ENCODE measurements at places on chromosomes 12 and 14.

DNA sequence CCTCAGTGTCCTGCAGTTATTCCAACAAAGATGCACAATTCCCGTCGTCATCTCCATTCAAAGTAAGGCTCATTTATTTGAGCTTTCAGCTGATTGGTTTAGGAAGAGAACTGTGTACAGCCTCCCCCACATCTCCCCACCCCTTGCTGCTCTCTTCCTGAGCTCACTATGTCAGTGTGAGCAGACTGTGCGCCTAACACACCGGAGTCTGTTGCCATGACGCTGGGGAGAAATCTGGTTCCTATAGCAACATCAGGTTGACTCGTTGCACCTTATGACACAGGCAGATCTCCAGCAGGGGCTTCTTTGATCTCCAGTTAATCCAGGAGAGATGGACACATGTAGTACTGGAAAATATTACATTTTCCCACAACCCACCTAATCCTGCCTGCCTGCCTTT is 319.4 kb downstream of the CACNA1C start:
- DNase-seq, result no peak

- no peak for DNase-seq
Measured at GRCh38 chr12:119689935-119690500, 22.1 kb downstream of the PRKAB1 start.

DNA sequence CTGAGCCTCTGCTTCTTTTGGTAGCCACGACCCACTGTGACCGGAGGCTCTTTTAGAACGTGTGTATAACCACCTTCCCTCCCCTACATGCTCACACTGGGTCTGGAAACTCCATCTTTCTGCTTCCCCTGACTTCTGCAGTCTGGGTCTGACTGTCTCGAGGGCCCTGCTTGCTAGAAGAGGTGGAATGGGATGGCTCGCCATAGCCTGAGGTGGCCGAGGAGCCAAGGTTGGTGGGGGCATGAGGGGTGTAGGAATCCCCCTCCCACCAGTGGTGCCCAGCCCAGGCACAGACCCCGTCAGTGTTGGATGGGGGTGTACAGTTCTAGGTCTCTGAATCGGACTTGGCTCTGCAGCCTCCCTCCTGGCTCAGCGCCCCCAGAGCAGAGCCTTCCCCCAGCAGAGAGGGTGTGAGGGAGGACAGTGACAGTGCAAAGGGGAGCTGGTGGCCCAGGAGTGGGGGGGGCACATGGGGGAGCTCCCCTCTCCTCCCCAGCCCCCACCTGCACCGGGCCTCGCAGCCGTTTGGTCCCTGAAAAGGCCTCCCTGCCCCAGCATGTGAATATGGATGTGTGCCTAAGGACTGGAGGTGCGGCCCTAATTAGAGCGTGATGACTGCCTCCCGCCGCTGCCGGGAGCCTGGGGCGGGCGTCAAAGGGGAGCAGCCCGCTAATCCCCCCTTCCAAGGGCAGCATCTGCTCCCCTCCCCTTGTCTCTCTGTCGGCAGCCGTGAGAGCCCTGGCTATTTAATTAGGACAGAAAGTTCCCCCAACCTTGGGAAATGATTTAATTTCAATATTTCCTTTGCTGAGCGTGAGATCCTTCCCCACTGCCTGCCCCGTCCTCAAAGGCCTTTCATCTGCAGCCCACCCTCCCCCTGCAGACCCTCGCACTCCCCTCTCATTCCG is 196.2 kb upstream of the C14orf180 start:
- DNase-seq, result no peak

DNA sequence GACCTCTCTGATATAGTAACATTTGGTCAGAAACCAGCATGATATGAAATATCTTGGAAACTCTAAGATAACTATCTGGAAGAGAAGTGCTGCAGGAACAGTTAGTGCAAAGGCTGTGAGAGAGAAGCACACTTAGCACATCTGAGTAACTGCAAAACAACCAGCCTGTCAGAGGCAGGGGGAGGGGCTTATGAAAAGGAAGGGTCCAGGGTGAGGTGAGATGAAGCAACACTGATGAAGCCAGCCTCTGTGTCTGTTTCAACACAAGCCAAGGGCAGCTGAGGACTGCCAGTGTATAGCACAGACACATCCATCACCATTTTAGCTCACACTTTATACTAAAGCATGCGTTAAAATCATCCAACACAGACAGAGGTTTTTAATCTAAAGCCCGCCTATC is 37.4 kb upstream of the OVCH1 start:
- DNase-seq, result no peak

GRCh38 chr12:20883288-20883687 is 72.8 kb downstream of the SLCO1B3 start:
- no peak for DNase-seq

- DNase-seq, result no peak
Measured at GRCh38 chr12:119780786-119781434, 96.2 kb downstream of the CIT start.

DNA sequence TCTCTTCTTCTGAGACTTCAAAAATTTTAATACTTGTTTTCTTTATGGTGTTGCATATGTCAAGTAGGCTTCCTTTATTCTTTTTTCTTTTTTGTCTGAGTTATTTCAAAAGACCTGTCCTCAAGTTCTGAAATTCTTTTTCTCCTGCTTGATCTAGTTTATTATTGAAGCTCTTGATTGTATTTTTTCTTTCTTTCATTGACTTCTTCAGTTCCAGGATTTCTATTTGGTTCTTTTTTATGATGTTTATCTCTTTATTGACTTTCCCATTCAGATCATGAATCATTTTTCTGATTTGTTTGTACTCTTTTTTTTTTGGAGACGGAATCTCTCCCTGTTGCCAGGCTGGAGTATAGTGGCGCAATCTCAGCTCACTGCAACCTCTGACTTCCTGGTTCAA is 34.1 kb downstream of the IFT43 start:
- no peak for DNase-seq

- DNase-seq, result peak; percentile 70
Measured at GRCh38 chr14:91350813-91351511, 66.7 kb downstream of the CCDC88C start.

GRCh38 chr14:71824816-71825215 is 107.4 kb upstream of the RGS6 start:
- DNase-seq, result no peak

DNA sequence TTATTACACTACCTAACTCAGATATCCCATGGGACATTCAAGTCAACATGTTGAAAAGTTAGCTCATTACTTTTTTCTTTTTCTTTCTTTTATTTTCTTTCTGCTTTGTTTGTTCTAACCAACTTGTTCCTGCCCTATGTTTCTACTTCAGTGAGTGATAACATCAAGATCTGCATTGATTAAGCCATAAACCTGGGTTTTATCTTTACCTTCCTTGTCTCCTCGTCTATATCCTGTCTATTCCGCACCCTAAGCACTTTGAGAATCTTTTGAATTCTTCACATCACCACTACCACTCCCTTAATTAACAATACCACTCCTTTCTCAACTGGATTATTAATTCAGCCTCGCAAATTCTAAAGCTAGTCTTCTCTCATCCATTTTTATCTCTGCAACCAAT is 81.9 kb upstream of the AVPR1A start:
- DNase-seq, result no peak

GRCh38 chr14:100524233-100524932 is 62.8 kb downstream of the BEGAIN start:
- no peak for DNase-seq

GRCh38 chr14:105430565-105430964 is 10.9 kb downstream of the MTA1 start:
- DNase-seq, result no peak

GRCh38 chr12:46152456-46152855 is 116.4 kb downstream of the SLC38A1 start:
- DNase-seq, result no peak

DNA sequence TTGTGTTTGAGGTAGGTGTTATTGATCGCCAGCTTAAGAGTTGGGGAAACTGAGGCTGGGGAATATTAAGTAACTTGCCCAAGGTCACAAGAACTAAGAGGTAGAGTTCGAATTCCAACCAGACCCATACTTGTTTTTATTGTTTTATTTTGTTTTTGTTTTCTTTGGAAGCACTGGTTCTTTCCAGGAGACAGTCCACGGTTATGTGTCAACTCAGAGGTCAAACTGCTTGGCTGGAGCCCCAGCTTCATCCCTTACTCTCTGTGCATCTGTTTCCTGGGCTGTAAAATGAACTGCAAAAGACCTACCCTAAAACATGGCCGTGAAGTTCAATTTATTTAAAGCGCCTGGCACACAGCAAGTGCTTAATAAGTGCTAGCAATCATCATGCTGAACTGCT is 74.4 kb upstream of the MAP1LC3B2 start:
- no peak for DNase-seq

- no peak for DNase-seq
Measured at GRCh38 chr14:73339846-73340595, 102.7 kb downstream of the PAPLN start.

DNA sequence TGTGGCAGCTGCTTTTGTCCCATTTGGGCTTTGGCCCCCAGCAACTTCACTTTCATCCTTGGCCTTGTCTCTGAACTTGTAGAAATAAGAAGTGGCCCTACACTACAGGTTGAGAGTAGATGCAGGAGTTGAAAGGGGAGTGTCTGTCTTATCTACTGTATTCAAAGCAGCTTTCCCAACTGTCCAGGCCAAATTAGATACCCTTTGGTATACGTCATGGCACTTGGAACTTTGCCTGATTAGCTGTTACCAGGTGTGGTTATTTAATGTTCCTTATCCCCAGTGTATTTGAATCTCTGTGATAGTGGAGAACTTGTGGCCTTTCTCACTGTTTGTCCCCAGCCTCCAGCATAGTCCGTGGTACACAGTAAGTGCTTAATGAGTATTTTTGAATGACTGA is 33.5 kb downstream of the SUDS3 start:
- DNase-seq, result no peak

DNA sequence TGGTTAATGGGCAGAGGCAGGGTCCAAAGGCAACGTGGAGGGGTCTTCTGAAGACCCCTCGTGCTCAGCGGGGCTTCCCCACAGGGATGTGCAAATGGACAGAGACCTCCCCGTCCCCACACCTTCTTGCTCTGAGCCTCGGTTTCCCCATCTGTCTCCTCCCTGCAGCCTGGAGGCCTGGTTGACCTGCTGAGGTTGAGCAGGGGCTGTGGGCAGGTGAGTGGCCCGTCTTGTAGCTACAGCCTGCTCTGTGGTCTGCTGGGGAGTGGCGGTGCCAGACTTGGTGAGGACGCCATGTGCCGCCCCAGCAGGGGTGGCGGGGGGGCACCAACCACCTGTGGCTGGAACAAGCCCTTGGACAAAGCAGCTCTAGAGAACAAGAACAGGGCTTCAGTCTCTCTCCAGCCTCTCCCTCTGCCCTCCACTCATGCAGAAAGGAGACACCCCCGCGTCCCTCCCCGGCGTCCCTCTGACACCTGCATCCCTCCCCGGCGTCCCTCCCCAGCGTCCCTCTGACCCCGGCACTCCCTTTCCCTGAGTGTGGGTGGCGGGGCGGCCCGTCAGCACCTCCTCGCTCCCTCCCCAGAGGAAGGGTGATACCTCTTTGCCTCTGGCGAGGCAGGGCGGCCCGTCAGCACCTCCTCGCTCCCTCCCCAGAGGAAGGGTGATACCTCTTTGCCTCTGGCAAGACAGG is 83.7 kb downstream of the NOC4L start:
- DNase-seq, result no peak
